ENCODE measurements at places on chromosomes 12 and 14.
A peak's percentile ranks its signal among the peaks of the same experiment; 100 is the strongest.

- no peak for DNase-seq
These were observed 412.8 kb upstream of the MGAT4C start for GRCh38 chr12:86669010-86669409.

DNA sequence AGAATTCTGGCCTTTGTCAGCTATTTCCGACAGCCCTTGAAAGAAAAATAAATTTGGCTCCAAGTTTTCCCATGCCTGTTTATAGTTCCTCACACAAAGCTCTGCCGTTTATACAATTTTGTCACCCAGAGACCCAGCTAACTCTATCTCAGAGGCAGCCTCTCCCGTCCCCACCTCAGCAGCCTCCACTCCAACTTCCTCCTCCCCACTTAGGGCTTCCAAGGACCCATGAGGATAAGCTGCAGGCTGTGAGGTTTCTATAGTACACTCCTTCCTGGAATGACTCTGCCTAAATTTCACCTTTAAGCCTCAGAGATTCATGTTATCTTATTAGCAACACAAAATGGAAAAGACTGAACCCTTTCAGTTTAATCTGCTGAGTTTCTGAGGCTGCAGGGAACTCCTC lies 71.8 kb downstream of the TTC9 start:
- no peak for DNase-seq

DNA sequence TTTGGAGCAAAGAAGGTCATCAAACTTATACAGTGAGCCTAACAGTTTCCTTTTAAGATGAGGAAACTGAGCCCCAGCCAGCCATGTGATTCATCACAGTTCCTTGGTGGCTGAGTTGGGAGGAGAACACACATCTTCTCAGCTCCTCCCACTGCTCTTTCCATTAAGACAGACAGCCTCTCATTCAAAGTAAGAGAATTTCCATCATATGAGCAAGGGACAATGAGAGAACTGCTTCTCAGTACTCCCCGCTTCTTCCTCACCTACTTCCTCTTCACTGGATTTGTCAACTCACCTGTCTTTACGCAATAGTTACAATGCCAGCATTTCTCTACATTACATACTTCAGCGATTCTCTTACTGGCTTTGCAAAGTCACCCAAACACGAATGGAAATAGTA lies 2.2 kb downstream of the IFNG start:
- no peak for DNase-seq

GRCh38 chr14:99006276-99006675 lies 265.7 kb downstream of the BCL11B start:
- no peak for DNase-seq

DNA sequence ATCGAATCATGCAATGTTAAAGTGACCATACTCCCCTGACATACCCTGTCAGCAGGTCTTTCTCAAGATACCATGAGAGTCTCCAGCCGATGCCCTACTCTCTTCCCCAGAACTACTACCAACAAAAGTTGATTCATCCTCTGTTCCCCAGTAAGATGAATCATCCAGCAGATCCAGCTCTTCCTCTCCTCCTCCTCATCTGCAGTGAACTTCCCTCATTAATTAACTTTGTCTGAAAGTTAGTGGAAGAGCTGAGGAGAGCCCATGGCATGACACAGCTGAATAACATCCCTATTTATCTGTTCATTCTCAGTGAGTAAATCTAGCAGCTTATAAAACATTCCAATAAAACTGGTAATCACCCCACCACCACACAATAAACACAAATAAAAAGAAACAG lies 213.4 kb downstream of the EGLN3 start:
- no peak for DNase-seq

GRCh38 chr14:51035611-51036192 lies 59.2 kb downstream of the TRIM9 start:
- no peak for DNase-seq

- DNase-seq: no peak
These were observed 9.5 kb upstream of the PRKD1 start for GRCh38 chr14:29937116-29937515.

- DNase-seq: no peak
These were observed 9.5 kb downstream of the FANCM start for GRCh38 chr14:45145214-45145613.

DNA sequence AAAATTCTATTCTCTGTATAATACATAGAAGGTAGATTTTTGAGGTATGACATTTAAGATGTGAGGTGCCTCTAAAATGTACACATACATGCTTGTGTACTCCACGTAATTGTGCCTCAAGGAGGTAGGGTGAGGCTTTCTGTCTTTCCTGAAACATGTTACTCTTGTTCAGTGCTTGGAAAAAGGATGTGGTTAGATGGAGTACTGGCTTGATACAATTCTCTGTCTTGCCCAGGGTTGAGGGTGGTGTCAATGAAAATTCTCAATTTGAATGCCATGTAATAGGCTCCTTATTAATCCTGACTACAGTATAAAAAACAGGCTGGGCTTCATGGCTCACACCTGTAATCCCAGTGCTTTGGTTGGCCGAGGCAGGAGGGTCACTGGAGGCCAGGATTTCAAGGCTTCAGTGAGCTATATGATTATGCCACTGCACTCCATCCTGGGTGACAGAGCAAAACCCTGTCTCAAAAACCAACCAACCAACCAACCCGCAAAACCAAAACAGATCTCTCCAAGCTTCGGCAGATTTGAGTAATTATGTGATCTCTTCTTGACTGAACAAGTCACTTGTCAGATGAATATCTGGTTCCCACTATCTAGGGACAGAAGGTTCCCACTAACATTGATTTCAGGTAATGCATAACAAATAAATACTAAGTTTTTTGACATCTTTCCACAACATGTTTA lies 41.6 kb downstream of the RCOR1 start:
- peak; percentile 50 for DNase-seq

DNA sequence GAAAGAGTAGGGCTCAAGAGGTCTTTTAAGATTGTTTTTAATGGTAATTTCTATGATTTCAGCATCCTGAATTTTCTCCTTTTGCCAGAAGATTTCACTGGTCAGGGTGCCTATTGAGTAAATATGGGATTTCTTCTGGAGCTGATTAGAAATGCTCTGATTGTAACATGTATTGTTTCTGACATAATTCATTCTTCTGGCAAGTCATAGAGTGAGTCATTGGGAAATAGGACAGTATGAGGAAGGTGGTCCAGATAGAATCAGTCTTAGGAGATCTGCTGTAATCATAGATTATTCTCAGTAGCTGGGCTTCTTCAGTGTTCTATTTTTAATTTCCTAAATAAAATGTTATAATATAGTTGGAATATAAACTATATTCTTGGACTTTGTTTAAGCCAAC lies 182.0 kb upstream of the NAV3 start:
- DNase-seq: no peak

- no peak for DNase-seq
These were observed 323.7 kb downstream of the PAWR start for GRCh38 chr12:79367032-79367589.

DNA sequence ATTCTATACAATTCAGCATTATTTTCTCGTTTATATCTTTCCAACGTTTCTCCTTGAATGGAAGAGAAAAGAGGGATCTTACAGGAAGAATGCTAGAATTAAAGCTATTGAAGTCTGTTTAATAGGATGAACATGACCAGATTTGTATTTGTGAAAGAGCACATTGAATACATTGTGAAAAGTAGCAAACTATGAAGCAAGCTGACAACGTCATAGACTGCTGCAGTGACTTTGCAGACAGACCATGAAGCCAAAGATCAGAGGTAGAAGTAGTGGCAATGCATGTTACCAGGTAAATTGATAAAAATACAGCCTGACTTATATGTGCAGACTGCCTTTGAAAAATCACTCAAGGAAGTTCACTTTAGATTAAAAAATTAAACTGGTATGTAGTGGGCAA lies 146.1 kb downstream of the RASSF9 start:
- DNase-seq: no peak

- peak; percentile 65 for DNase-seq
These were observed 16.3 kb downstream of the RAPGEF3 start for GRCh38 chr12:47742253-47742825.

GRCh38 chr14:53533384-53533970 lies 380.4 kb upstream of the DDHD1 start:
- DNase-seq: no peak

- no peak for DNase-seq
These were observed 12.2 kb upstream of the RHOJ start for GRCh38 chr14:63192085-63192484.

DNA sequence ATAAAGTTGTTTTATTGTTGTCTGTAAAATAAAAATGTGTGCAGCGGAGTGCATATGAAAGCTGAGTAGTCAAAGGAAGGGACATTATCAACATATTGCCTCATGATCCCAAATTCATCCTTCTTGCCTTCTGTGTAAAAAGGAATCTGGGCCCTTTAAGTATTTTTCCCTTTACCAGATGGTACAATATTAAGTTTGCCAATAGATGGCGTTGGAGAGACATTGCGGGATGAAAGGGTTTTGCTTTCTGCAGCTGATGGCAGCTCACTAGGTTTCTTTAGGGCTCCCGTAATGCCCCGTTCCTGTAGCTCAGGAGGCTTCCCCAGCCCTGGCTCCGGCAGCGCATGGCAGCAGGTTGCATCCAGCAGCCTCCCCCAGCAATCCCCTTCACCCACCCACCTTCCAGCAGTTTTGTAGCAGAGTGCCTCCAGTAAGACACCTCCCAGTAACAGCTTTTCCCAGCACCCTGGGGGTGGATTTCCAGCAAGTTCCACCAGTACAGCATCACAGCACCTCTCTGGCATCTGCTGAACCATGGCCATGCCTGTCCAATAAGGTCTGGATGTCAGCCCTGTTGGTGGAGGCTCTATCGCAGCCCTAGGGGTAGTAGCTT lies 354.4 kb downstream of the MED13L start:
- no peak for DNase-seq

- DNase-seq: no peak
These were observed 88.8 kb downstream of the FUT8 start for GRCh38 chr14:65501328-65501727.

DNA sequence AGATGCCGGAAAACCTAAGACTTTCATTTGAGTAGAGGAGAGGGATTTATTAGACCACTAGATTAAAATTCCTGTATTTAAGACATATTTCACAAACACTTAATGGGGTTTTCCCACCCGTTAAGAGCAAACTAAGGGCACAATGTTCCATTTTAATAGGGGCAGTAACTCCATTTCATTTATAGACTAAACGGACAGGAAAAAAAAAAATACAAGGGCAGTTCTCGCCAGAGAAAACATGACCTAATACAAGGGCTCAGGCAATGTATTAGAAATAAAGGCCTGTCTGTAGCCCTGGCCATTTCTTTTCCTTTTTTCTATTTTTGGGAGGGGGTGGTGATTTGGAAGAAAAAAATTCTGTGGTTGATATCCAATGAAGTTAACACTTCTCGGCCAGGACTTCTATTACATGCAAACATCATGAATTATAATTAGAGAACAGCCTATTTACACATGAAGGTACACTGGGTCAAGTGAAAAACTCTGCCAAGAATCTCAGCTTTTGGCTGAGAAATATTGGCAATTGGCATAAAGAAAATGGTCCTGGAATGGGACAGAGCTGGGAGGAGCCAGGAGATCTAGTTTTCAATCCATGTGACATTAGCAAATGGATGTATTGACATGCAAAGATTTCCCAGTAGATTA lies 641.1 kb upstream of the TBX3 start:
- no peak for DNase-seq
